Stimulated activated naive CD4-positive, alpha-beta T cell treated with Interleukin-2 at 50 U/mL for 16 hours (primary cell): ENCODE measurements at places on chromosomes 7 and 10.

- DNase-seq, result no peak
These were observed 1162.1 kb downstream of the SORCS3 start for GRCh38 chr10:105803206-105803605.

DNA sequence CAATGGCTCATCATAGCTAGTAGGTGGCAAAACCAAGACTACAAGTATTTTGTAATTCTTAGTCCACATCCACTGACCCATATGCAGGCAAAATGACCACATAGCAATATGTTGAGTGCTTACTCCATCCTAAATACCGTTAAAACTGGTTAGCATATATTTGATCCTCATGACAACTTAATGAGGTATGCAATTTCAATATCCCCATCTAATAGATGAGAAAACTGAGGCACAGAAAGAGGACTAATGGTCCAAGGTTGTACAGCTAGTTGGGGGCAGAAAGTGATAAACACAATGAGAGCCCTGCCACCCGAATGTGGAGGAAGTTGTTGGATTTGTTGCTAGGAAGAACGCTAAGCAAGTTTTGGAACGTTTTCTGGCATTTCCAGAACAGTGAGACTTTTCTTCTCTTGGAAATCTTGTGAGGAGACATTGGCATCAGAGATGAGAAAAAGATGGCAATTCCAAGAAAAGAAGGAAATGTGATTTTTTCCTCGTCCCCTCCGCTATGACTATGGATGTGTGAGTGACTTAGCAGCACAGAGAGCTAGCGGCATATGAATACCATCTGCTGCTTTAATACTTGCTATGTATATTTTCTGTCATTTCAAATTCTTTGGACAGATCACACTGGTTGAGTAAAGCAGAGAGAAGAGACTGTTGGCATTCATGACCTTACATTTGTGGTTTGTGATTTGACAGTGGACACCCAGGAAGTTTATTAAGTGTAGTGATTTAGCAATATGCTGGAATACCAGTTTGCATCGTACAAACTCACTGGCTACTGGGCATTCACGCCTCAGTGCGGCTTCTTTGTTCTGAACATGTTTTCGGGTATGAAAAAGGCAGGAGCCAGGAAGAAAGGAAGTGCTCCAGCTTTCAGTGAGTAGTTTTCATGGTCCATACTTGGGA is 51.5 kb downstream of the NRCAM start:
- no peak for DNase-seq

DNA sequence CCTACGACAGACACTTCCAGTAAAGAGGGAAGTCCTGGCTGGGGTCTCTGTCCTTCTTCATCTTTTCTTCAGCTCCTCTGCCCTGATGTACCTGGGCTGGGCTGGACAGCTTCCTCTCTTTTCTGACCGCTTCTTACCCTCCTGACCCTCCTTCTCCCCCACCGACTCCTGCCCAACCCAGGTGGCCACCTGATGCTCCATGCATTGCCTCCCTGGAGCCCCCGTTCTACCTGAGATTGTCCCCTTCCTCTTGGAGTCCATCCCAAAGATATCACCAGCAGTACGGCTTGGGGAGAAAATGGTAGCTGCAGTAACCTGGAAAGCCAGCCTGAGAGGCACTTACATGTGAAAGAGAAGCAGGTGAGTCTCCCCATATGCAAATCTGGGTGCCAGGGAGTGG is 566.3 kb downstream of the TCERG1L start:
- DNase-seq, result no peak

GRCh38 chr10:42952931-42953683 is 123.8 kb upstream of the RET start:
- DNase-seq, result no peak

GRCh38 chr10:99560277-99561126 is 27.8 kb downstream of the NKX2-3 start:
- DNase-seq, result no peak

DNA sequence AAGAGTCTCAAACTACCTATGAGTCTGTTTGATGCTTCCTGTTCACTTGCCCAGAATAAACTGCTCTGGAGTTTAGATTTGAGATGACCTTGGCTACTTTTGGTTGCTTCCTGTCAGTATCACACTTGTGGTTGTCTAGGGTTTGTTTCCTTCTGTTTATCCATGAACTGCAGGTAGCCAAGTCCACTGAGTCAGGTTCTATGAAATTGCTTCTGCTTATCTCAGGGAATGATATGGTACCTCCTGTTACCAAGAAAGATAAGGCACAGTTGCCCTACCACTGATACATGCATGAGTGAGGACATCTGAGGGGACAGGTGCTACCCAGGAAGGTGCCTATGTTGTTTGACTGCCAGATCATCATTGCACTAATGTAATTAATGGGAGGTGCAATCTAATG is 15.8 kb upstream of the EEPD1 start:
- no peak for DNase-seq
